ENCODE measurements at places on chromosomes 16 and 17.

DNA sequence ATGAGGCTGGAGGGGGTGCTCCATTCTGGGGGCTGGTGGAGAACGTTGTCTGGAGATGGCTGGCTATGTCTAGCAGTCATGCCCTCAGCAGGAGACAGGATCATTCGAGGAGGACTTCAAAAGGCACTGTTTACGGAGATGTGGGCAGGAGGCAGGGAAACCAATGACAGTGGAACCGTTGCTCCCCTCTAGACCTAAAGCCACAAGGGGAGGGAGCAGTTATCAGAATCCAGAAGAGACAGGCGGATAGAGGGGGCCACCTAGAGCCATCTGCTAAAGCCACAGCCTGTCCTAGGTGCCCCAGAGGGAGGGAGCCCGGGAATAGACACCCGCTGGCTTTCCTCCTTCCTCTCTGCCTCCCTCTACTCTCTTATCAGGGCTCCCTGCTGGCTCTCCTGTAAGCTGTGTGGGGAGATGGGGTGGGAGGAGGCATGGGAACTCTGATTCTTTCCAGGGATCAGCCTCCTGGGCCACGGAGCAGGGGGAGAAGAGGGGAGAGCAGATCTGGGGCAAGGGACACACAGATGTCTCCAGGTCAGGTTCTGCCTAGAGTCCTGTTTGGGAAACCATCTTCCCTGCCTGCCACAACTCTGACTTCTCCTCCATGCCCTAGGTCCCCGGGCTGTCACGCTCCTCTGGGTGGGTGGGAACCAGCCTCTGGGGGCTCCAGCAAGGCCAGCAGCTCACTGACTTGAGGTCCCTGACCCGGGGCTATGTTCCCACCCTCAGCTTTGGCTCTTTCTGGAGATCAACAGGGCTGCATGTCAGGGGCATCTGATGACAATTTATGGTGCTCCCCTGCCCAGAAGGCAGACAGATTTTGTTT is 42.3 kb downstream of the IRX3 start:
- no peak for DNase-seq

DNA sequence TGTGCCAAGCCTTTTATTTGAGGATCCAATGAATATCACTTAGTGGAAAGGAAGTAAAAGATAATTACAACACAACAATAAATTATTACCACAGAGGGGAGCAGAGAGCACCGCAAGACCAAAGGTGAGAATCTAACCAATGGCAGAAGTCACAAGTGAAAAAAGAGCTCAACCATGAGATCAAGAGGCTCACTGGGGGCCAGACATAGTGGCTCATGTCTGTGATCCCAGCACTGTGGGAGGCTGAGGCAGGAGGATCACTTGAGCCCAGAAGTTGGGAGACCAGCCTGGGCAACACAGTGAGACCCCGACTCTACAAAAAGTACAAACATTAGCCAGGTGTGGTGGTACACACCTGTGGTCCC is 17.7 kb downstream of the ANKRD11 start:
- no peak for DNase-seq

GRCh38 chr17:2693561-2694380 is 17.8 kb downstream of the CLUH start:
- DNase-seq: no peak

DNA sequence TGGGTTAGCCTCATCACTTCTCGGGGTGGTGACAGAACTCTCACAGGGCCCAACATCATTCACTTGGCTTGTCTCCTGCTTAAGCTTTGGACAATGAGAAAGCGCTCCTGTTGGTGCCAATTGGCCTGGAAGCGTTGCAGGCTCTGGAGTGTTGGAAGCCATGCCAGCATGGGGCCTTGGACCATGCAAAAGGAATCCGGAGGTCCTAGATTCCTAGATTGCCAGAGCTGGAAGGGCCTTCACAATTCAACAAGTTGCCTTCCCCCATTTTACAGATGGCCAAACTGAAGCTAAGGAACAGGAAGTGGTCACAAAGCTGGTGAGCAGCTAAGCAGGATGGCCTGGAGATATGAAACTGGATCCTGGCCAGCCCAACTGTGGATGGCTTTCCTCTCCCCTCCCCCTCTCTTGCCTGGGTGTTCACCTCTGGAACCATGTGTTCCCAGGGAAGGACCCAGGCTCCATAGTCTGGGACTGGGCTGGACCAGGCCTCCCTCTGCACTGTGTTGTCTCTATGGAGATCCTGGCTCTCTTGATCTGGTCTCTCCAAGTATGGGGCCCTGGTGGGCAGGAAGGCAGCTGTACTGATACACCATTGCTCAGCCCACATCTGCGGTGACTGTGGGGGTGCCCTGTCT is 6.0 kb upstream of the IGFBP4 start:
- no peak for DNase-seq

GRCh38 chr17:32878211-32878610 is 1.3 kb upstream of the MYO1D start:
- DNase-seq: no peak

DNA sequence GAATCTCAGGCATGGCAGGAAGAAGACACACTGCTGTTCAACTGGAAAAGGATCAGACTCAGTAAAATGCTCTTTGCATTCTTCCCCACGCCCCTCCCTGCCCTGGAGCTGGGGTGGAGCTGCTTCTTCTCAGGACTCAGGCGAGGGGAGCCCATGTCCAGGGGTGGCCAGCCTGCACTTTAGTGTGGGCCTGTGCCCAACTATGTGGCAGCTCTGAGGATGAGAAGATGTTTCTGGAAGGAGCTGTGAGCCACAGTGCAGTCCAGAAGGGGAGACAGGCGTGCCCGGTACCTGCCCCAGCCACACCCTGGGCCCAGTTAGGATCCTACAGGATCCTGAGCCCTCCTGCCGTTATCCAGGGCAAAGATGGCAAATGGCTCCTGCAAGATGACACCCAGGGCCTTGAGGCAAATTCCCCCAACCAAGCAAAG is 120.3 kb downstream of the ANKRD11 start:
- no peak for DNase-seq

- DNase-seq: no peak
Measured at GRCh38 chr17:9805769-9806168, 14.4 kb upstream of the DHRS7C start.

DNA sequence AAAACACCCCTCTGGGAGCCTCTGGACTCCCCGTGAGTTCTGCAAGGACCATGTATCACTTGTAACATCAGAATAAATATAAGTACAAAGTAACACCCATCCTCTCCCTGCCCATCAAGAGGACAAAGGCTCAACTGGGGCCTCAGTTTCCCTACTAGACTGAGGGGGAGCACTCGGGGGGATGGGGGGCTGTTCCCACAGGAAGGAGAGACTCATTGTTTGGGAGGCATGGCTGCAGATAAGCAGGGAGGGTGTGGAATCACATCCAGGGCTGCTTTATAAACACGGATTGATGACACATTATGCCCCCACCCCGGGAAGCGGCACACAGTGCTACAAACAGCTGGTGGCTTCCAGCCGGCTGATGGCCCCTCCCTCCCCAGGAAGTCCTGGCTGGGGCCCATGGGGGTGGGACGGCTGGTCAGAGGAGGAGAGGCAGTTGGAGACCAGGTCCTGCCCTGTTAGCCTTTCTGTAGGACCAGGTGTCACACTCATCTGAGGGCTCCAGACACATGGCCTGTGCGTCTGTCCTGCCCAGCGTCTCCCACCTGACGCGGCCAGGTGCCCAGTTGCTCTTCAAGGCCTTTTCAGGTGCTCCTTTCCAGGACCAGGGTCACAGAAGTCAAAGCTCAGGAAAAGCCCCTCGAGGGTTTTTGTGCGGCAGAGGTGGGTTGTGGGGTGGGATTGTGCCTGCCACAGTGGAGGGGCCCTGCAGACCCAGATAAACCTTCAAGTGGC is 1.3 kb upstream of the MPG start:
- DNase-seq: no peak

- no peak for DNase-seq
Measured at GRCh38 chr17:14211246-14211645, 25.4 kb downstream of the CDRT15 start.

DNA sequence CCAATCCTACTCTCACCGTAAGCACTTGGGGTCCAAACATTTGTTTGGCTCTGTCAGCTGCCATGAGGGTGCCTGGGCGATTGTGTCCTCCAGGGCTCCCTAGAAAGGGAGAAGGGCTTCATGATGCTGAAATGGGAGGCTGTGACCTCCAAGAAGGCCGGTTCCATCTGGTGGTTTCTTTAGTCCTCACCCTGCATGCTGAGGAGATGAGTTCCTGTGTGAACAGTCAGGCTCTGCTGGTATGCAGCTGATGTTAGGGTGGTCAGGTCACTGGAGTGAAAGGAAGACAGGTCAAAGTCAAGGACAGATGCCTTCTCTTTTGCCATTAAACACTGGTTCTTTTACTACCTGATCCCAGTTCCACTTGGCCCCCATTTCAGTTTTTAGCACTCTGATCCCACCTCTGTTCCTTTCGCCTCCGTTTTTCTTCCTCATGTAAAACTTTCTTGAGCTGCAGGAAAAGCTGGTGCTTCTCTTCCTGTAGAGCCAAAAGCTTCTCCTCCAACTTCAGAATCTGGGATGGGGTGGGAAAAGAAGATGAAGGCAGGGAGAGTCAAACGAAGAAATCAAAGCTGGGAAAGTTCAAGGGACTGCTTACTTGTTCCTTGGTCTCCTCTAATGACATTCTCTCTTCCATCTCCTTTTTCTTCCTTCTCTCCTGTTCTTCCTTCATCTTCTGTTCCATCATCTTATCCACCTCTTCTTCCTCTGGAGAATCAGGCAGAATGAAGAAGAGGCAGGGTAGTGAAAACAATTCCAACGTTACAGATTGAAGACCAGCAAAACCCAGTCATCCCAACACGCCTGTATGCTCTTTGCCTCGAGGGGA is 1.1 kb downstream of the GPS2 start:
- DNase-seq: no peak

DNA sequence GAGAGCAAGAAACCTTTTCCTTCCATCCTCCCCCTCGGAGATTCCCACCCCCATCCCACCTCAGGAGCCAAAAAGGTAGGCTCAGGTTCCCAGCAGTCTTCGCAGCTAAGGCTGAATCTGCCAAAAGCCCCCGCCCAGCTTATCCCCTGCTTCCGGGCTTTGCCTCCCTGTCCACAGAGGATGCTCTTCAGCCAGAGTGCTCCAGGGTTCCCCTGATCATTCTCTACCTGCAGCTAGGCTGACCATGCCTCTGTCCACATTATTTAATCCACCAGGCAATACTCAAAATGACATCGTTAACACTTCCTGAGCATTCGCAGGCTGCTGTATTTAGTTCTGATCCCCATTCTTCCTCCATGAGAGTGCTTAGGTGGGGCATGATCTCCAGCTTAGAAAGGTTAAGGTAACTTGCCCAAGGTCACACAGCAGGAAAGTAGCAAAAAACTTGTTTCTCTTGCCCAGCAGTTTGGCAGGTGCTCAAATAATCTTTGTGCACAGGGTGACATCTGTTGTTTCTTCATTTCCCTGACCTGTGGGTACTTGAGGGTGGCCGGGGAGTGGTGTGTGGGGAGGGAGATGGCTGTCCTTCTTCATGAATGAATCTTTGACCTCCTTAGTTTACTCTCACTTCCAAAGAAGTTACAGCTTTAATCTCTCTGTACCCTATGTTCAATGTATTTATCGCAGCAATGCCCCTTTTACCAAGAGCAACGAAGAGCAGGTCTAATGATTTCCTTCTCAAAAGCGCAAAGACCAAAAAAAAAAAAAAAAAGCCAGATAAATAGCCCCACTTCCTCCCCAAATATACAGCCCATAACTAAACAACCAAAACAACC is 848 bp upstream of the TBKBP1 start:
- no peak for DNase-seq

DNA sequence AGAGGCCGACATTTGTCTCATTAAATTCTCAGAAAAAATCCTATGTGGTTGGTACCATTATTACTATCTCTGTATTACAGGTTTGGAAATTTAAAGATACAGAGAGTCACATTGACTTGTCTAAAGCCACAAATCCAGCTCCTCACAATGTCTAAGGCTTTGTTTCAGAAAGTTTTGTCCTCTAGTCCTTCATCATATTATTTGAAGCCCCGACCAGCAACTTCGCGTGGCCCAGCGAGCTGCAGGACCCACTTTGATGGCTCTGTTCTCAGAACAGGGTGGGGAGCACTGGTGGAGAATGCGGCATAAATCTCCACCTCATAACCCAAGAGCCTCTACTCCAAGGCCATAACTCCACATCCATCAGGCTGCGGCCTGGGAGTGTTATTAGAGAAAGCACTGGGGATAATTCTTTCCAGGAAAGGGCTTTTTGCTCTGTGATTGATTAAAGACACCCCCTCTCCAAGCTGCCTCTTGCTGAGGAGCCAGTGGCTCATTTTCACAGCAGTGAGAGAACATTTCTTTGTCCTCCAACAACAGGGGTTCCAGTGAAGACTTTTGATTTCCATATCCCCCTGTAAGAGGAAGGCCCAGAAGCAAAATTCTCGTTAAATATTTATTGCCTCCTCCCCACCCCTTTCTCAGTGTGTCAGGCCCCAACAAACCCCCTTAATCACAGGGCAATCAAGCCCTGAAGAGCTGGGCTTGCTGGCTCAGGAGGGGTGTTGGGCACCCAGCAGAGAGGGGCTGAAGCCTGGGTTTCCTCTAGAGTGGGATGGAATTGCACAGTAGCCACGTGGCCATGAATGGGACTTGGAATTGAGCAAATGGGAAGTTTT is 113.7 kb upstream of the CDH11 start:
- DNase-seq: no peak

- no peak for DNase-seq
Measured at GRCh38 chr17:55023626-55024025, 55.1 kb downstream of the STXBP4 start.

DNA sequence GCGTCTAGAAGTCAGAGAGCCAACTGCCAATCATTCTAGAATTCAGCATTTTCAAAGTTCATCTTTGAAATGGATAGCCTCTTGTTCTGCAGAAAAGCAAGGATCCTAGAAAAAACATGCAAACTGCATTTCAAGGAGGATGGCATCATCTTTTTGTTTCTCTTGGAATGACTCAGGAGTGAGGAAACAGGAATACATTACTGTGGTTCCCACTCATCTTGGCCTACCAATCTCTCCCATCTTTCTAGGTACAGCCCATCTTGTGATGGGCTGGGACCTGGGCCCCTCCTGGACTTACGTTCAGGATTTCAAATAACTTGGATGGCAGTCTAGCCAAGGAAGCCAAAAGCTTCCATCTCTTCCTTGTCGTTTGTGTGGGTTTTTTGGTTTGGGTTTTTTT is 363.4 kb downstream of the CDH13 start:
- DNase-seq: no peak

- no peak for DNase-seq
Measured at GRCh38 chr17:73394512-73395450, 83.0 kb upstream of the CDC42EP4 start.

DNA sequence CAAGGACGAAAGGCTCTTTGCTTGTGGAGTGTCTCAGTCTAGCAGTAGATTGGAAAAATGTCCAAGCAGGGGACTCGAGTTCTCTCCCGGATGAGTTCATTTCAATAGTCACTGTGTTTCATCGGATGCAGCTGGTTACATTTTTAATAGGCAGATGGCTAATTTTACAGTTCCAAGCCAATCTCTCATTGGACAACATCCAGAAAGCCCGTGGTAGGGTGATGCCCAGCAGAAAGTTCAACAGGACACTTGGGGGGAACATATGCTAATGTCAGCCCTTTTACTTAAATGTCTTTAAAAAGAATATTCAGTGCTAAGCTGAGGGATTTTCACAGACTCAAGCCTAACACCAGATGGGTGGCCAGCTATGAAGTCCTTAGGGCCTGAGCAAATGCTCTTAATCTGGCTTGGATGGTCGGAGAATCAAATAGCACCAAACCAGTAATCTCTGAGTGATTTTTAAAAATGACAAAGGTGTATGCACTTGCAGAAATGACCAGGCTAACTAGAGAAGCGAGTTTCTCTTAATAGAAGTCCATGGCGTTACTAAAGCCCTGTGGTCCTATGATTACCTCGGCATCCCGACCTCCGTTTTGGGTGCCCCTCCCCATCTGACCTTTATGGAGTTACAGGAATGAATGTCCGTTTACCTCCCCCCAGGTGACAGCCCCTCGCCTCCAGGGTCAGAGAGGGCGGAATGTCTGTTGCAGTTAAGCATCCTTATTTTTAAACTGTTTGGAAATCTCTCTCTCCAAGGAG is 289.2 kb upstream of the SALL1 start:
- no peak for DNase-seq

Measured in stimulated activated CD8-positive, alpha-beta memory T cell treated with anti-CD3 and anti-CD28 coated beads, Interleukin-7, amount 100 ng/mL, for 4 hours (primary cell).